Stomach (tissue), 19 donors: ENCODE measurements at places on chromosomes 5 and 9.

DNA sequence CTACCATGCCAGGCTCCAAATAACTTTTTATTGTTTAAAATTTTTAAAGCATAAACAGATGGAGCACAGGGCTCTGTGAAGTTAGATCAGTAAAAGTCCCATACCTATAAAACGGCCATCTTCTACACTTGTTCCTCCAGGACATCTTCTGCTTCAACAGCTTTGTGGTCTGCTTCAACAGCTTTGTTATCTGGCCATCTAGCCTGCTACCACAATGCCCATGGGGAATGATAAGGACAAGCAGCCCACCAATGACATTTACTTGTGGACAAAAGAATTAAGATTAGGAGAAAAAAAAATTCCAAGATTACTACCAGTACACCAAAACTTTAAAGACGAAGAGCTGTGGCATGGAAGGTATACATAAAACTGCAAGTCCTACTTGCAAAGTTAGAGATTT lies 2.2 kb upstream of the VPS13A start:
- no peak for DNase-seq

DNA sequence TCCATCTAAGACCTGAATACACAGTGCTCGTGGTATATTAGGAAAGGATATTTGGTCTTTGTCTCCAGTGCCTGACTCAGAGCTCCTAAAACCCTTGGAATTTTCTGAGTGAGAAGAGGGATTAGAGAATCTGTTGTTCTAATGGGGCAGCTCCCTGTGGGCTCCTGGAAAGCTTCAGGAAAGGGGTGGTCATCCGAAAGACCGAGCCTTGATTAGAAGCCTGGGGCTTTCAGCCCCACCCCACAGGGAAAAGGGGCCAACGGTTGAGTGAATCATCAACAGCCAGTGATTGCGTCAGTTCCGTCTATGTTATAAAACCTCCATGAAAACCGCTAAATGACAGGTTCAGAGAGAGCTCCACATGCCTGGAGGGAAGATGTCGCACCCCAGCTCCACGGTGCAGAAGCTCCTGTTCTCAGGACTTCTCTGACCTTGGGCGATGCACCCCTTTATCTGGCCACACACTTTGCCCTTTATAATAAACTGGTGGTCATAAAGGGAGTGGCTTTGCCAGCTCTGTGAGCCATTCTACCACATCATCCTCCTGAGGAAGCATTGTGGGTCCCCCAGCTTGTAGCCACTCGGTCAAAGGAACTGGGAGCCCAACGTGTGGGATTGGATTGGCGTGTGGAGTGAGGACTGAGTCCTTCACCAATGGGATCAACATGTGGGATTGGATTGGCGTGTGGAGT lies 71.0 kb upstream of the ICE1 start:
- DNase-seq: no peak

- DNase-seq: no peak
These were observed 31.4 kb upstream of the UNC5A start for GRCh38 chr5:176778921-176779465.

DNA sequence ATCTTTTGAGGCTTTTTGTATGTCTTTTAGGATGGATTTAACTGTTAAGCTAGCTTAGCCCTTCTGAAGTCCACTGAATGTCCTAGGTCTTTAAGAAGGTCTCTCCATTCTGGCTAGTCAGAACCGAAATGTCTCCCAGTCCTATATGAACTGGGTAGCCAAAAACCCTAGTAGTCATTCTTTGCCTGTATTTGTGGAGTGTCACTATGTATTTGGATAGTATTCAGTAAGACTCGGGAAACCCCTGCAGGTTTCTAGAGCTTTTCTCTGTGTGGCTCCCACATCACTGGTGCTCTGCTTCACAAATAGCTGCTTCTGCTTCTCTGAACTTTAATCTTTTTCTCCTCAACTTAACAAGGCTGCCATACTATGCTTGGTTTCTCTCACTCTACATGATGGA lies 68.0 kb downstream of the RIC1 start:
- DNase-seq: no peak

- DNase-seq: no peak
These were observed 40.0 kb upstream of the ORM1 start for GRCh38 chr9:114282926-114283325.

DNA sequence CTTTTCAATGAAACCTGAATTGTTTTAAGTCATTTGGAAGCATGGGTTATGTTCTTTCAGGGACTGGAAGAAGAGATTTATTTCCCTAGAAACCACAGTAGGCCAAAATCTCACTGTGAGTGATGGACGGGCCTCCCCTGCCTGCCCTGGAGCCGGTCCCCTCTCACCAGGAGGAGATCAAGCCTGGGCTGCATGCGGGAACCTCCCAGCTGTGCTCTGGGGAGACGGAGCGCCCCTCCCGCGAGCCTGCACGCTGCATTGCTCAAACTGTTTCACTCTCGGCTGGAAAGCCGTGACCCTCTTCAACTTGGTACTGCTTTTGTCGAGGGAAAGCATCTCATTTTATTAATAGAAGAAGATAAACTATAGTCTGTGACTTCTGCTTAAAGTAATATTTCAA lies 85.4 kb downstream of the IRX2 start:
- no peak for DNase-seq

GRCh38 chr5:18074961-18075360 lies 440.7 kb downstream of the TAF11L14 start:
- no peak for DNase-seq

- no peak for DNase-seq
These were observed 25.3 kb downstream of the UBAP1 start for GRCh38 chr9:34203992-34204635.

DNA sequence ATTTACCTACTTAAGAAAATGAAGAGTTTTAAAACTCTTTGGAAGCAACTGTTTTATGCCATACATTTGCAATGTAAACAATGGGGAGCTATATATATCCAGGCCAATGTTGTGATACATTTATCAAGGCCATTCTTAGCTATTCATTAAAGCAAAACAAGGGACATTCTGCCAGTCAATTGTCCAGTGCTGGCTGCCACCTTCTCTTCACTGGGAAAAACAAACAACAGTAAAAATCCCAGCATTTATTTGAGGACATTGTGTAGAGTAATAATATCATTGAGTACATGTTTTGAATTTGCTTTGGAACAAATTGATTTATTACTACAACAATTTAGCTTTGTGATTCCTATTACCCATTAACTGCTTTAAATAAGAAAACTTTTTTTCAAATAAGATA lies 1107.4 kb downstream of the DTWD2 start:
- DNase-seq: no peak

DNA sequence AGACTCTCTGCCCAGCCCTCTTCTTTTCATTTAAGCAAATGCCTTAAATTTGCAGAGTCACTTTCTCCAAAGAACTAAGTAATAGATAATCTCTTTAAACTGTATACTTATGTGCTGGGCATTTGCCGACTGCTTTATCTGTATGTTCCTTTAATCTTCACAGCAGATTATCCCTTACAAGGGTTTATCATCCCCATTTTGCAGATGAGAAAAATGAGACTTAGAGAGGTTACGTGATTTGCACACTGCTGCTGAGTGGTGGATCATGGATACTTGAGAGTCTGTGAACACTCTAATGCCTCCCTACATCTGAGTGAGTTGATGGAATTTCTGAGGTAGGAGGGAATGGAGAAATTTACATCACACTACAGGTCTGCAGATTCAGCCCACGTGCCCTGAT lies 4.2 kb downstream of the ZNF79 start:
- DNase-seq: no peak

DNA sequence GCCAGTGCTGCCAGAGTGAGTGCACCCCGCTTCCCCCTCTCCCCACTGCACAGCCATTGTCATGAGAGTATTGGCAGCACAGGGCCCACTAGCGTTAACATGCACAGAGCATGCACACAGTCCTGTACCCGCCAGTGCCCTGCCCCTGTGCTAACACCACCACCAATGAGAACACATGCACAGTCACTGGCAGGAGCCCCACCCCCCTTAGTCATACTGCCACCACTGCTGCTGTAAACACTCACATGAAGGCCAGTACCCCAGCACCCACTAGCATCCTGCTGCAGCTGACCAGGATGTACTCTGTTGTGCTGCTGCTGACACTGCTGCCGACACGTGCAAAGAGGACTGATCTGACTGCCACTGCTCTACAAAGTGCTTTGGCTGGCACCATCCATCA lies 19.5 kb upstream of the RANBP6 start:
- no peak for DNase-seq

- DNase-seq: no peak
These were observed 130.8 kb upstream of the FAM120A start for GRCh38 chr9:93320591-93321219.

GRCh38 chr5:157842185-157842584 lies 16.8 kb downstream of the CLINT1 start:
- no peak for DNase-seq

DNA sequence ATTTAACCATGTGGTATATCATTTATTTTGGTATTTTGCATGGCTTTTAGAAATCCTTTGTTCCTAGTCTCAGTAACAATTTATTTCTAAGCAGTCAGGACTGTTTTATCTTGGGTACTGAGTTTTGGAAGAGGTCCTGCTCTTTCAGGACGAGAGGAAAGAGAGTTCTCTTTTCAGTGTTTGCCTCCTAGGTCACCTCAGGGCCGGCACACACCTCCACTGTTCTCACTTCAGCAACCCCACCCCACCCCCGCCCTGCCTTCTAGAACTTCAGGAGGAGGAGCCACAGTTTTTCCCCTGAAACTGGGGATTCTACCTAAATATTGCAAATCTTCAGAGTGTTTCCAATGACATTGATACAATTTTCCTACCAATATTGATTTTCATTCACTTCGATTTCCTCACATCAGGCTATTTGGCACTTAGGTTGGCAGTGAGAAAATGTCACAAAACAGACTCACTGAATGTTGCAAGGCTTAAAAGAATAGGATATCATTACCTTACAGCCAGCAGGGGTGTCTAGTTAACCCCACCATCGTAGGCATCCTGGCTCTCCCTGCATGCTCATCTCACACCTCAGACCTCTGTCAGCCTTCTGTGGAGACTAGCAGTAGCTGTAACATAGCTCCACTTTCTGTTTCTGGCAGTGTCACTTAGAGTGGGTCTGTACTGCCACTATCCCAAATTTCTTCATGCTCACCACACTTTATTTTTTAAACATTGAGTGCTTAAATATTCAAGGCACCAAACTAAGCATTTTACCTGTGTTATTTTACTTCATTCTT lies 5.4 kb downstream of the IGIP start:
- no peak for DNase-seq

- DNase-seq: no peak
These were observed 137.9 kb downstream of the TMEM38B start for GRCh38 chr9:105832096-105832710.

DNA sequence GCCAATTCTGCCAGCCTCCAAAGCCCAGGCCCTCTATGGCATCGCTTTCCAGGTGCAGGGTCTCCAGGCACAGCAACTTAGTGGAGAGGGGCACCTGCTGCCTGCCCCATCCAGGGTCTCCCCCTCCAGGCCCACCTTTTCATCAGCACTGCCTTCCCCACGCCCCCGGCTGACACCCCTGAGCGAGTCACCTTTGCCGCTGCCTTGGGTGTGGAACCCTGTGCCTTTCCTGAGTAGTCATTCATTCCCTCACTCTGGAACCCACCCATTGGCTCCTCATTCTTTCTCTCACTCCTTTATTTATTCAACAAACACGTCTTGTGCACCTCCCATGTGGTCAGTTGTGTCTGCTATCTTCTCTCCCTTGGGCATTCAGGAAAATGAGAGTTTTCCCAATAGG lies 14.5 kb upstream of the RPL26L1 start:
- DNase-seq: no peak

- DNase-seq: no peak
These were observed 17.4 kb upstream of the MRNIP start for GRCh38 chr5:179875741-179876609.

- no peak for DNase-seq
These were observed 224.1 kb downstream of the MEF2C start for GRCh38 chr5:88658886-88659285.

DNA sequence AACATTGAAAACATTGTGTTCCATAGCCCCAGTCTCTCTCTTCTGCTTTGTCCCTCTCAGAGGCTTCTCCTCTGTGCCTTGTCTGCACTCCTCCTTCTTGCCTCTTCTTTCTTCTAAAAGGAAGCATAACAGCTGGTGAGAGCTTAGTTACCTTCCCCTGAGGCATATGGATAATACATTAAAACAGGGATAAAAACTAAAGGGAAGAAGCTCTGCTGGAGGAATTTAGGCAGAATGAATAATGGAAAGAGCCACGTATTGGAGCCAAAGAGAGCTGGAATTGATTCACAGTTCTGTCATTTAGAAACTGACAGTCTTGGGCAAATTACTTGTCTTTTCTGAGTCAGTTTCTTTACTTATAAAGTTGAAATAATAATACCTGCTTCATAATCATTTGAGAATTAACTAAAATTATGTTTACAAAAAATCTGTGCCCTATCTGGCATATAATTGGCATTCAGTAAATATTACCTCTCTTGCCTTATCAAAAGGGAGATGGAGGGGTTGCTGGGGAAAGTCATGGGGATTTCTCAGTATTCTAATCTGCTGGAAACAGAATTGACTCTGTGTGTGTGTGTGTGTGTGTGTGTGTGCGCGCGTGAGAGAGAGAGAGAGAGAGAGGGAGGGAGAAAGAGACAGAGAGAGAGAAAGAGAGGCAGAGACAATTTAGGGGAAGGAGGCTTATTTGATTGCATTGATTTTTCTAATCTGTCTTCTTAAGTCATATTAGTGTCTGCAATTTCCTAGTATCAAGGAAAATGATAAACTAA lies 20.2 kb downstream of the ZNF474 start:
- DNase-seq: no peak

DNA sequence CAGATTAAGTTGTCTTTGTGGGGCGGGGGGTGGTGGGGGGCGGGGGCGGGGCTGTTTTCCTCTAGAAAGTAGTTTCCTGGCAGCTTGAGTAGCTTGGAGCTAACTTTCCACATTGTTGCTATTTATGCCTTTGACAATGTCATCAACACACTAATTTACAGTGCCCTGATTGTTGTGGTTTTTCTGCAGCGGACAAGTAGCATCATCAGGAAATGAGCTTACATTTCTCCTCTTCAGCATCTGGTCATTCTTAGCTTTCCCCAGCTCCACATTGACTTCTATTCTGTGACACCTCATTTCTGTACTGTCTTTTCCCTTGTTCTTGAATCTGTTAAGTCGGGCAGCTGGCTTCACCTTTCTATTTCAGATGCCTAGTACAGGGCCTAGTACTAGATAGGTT lies 112.3 kb upstream of the RAD23B start:
- no peak for DNase-seq

DNA sequence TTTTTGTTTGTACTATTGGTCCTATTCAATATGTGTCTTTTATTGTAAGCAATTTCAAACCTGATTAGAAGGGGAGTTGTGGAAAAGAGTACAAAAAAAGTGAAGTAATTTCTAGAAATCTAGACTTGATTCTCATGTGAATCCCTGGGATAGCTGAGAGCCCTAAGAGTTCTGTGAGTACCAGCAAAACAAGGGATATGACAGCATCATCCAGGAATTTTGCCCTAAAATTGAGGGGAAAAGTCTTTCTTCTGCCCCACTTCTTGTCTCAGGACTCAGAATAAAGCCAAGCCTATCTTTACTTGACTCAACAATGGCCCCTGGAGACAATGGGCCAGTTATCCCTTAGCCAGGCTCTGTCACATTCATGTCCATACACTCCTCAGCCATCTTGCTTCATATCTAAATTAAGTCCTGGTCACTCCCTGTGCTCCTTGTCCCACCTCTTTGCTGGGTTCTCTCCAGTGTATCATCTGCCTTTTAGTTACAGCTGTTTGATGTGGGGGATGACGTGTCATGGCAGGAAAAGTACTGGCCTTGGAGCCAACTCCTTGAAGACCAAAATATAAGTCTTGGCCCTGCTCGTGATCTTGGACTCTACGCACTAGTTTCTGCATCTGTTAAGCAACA lies 81.2 kb downstream of the ADAMTS12 start:
- no peak for DNase-seq
